ENCODE measurements at places on chromosomes 7 and 10.

- DNase-seq = no peak
These were observed 91.8 kb downstream of the SEPTIN14 start for GRCh38 chr7:55770778-55771177.

DNA sequence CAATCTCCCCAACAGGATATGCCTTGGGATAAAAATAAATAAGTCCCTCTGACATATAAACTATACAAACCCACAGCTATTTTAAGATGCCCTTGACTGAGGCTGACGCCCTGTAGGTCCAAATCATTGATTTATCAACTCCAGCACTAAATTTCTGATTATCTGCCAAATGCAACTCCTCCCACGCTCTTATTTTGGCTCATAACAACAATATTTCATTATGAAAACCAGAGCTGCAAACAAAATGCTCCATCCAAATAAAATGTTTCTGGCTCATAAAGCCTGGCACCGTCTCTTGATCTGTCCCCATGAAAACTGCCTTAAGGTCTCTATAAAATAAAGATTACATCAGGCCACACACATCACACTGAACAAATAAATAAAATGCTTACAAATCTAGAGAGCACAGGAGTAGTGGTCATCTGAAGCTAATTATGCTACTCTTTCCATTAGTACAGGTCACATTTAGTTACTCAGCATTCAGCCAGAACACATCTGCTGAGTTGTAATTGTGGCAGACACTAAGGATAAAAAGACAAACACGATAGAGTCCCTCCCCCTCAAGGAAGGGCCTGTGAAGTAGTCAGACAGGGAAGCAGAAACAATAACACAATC is 28.8 kb downstream of the CACUL1 start:
- no peak for DNase-seq

- no peak for DNase-seq
These were observed 124.5 kb upstream of the RET start for GRCh38 chr10:42952349-42952748.

DNA sequence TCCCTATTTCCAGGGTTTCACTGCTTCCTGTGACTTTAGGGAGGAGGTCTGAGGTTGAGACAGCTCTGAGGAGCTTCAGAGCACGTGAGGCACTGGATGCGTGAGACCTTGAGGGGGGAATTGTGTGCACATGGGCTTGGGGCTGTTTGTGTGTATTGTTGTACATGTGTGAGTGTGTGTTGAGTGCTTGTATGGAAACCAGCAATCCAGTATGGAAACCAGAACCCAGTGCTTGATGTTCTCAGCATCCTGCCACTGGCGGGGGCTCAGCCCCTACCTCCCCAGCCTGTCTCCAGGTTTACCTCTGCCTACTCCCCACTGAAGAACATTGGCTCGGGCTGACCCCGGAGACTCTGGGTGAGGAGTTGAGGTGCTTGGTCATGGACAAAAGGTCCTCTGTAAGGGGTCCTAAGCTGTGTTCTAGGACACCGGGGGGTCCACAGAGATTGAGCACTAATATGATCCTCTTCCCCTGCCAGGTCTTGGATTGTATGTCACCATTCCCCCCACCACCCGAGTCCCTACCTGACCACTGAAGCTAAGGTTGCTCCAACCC is 20.8 kb downstream of the SFTPD start:
- no peak for DNase-seq

DNA sequence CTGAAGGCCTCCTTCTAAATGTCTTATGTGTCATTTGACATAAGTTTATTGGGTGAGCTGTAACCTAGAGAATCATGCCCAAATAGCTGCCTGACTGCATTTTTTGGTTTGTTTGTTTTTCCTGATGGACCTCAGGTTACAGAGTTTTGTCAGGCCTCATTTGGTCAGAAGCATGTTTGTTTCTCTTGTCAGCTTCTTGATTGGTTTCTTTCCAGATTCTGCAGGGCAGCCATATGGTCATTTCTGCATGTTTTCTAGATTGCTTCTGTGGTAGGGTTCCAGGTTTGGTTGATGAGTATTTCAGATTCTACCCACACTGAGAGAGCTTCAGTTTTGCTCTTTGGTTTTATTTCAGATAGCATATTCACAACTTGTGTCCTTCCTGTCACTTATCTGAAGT is 28.0 kb downstream of the GLCCI1 start:
- DNase-seq = no peak

DNA sequence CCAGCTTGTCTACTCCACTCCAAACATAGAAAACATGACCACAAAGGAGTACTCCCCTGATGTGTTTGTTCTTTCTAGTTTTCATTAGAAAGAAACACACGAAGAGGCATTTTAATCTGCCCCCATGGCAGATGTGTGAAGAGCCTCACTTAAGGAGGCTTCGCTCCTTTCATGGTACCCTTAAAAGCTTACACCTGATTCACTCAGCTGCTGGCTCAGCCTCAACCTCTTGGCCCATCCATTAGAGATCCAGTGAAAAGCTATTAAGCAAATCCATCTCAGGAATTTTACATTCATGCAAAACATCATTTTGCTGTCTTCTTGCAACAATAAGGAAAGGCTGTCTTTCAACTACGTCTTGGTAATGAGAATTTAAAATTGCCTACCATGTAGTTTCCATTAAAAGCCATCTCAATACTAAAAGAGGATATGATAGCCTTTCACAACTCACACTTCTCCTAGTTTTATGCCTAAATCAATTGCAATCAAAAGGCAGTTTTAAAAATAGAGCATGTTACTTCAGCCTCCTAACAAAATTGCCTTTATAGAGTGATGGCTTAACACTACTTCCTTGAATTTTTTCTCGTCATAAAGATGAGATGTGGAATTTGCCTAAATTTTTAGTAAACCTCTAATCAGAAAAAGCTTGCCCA is 22.7 kb downstream of the MACC1 start:
- DNase-seq = no peak

- no peak for DNase-seq
These were observed 37.9 kb upstream of the CAPZA2 start for GRCh38 chr7:116824449-116824848.

DNA sequence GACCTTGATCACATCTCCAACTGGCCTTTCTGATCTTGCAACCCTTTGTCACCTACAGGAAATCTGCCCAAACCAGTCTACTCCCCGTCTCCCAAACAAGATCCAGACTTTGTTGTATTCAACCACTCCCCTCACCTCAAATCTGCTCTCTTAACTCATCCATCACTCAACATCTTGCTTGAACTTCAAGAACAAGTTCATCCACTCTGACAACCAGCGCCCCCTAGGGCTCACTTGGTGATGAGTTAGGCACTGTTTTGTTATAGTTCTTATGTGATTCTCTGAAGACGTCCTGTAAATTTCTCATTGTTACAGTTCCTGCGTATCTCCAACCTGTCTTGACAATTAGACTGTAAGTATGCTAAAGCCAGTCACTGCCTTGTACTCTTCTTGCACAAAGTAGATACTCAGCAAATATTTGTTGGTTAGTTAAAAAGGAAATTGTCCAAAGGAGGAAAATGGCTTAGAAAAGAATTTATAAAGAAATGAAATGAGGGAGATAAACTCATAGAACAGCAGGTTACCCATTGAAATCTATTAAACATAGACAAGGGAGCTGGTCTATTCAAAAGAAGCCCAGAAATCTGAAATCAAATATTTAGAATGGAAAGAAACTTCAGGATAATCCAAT is 5.3 kb downstream of the FRMD4A start:
- peak; percentile 8 for DNase-seq

DNA sequence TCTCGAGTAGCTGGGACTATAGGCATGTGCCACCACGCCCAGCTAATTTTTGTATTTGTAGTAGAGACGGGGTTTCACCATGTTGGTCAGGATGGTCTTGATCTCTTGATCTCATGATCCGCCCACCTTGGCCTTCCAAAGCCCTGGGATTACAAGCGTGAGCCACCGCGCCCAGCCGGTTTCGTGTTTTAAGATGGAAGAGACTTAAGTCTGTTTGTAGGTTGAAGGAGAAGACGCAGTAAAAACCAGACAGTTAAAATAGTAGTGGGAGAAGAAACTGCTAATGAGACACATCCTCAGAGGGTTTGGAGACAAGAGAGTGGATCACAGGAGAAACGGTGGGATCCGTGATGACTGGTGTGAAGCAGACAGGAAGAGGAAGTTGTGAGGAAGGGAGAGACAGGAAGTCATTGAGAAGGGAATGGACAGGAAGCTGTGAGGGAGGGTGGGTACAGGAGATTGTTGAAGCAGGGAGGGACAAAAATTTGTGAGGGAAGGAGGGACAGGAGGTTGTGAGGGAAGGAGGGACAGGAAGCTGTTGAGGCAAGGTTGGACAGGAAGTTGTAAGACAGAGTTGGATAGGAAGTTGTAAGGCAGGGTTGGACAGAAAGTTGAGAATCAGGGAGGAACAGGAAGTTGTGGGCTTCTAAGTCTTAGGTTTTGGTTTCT is 115.5 kb downstream of the WDFY4 start:
- DNase-seq = no peak

- DNase-seq = no peak
These were observed at the start of gene CCDC3 for GRCh38 chr10:13001041-13001886. TSS of gene CCDC3 (minus strand) at chr10:13001713. CDS start at chr10:13001570, 143 bp downstream.

GRCh38 chr10:119469846-119470245 is 72.7 kb downstream of the RGS10 start:
- DNase-seq = no peak

DNA sequence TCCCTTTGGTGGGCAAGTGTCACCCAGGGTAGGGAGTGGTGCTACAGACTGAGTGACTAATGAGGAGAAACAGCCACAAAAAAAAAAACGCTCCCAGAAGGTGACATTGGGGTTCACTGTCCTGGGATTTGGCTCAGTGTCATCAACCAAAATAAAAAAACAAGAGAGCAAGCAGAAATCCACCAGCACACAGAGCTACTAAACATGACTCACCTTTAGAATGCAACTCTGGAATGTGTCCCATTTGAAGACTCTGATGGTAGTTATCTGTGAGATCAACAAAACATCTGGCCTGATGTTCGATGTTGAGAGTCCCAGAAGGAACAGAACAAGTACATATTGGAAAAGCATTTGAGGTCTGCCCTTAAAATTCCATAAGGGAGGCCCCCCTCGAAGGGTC is 200.3 kb upstream of the LYZL2 start:
- no peak for DNase-seq

DNA sequence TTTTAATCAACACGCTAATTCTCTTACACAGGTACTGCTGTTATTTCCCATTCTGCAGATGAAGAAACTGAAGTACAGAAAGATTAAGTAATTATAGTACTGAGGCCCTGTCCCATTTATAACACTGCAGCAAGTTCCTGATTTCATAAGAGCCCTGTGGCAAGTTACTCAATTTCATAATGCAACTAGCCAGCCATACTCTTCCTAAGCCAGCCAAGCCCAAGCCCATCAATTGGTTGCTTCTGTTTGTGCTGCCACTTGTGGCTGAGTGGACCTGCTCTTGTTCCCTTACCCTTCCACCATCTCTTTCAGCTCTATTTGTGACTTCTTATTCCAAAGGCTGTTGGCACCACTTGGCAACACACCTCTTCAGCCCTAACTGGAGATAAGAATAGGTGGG is 19.7 kb upstream of the PRPF18 start:
- no peak for DNase-seq

DNA sequence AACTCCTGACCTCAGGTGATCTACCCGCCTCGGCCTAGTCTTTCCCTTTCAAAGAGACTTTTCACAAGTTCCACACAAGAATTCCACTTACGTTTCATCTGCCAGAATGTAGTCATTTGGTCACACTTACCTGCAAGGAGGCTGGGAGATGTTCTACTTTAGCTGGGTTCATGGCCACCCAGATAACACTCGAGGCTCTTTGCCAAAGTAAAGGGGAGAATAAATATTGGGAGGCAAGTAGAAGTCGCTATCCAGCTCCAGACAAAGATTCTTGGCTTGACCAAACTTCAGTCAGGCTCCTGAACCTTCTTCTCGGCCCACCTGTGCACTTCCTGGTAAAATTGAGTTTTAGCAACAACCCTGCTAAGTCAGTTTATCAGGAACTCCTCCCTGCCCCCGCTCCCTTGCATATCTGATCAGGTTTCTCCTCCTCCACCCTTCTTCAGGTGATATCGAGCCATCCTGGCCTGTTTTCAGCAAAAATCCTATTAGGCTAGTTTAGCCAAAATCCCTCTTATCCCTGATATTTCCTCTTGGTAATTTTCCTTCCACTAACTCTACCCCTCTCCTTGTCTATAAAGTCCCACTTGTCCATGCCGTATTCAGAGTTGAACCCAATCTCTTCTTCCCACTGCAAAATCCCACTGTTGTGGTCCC is 25.1 kb upstream of the SAMD8 start:
- DNase-seq = no peak

- DNase-seq = no peak
These were observed 115.3 kb upstream of the TCF7L2 start for GRCh38 chr10:112834751-112835181.

- DNase-seq = no peak
These were observed 10.2 kb downstream of the AKR1C4 start for GRCh38 chr10:5206799-5207198.

GRCh38 chr10:58400609-58401008 is 15.4 kb downstream of the TFAM start:
- DNase-seq = no peak

DNA sequence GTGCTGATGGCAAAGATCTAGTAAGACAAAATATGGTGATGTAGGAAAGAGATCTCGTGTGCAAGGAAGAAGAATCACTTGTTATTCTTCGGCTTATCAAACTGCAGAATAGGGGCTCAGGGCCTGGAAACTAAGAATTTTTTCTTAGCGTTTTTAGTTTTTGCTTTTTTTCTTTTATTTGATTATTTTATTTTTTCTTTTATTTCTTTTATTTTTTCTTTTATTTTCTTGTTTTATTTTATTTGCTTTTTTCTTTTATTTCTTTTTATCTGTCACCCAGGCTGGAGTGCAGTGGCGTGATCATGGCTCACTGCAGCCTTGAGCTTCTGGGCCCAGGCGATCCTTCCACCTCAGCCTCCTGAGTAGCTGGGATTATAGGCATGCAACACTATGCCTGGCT is 70.0 kb downstream of the ATRNL1 start:
- DNase-seq = no peak

- no peak for DNase-seq
These were observed 25.6 kb upstream of the ADGRA1 start for GRCh38 chr10:133062085-133062484.

- DNase-seq = no peak
These were observed 93.5 kb upstream of the PPP1R9A start for GRCh38 chr7:94813917-94814316.

DNA sequence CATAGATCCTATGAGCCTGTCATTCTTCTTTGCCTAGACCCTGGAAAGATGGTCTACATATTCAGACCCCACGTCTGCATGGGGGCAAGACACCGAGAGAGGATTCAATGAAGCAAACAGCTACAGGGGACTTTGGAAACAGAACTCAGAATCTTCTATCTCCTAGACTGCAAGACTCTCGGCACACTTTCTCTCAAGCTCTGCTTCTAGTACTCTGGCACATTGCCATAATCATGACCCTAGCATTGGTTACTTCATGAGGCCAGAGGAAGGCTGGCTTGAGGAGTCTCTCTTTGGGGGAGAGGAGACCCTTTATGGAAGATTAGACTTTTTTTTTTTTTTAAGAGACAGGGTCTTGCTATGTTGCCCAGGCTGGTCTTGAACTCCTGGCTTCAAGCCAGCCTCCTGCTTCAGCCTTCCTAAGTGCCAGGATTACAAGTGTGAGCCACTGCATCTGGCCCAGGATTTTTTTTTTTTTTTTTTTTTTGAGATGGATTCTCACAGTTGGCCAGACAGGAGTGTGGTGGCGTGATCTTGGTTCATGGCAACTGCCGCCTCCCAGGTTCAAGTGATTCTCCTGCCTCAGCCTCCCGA is 20.7 kb downstream of the CCDC3 start:
- DNase-seq = no peak

GRCh38 chr10:33623669-33624068 is 289.2 kb upstream of the NRP1 start:
- DNase-seq = no peak
